ENCODE measurements at places on chromosomes 12 and 14. TPM values are rescaled to one million over a fixed set of nuclear protein-coding genes. Genes with fewer than 3 reads are reported as not detected.

DNA sequence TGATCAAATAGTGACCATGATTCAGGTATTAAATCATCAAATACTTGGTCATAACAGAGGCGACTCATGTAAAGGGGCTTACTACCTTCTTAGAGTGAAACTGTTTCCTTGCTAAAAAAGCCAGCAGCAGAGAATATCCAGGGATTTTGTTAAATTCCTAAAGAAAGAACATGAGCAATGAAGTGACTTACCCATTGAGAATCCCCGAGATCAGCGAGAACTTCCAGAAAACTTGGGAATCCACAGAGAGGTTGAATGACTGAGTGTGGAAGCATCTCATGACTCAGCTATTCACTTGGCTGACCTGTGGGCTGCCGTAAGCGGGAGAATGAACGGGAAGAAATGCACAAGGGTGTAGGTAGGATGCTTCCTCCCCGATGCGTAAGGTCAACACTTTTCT lies 85.3 kb upstream of the KCNA1 start:
- no peak for DNase-seq

DNA sequence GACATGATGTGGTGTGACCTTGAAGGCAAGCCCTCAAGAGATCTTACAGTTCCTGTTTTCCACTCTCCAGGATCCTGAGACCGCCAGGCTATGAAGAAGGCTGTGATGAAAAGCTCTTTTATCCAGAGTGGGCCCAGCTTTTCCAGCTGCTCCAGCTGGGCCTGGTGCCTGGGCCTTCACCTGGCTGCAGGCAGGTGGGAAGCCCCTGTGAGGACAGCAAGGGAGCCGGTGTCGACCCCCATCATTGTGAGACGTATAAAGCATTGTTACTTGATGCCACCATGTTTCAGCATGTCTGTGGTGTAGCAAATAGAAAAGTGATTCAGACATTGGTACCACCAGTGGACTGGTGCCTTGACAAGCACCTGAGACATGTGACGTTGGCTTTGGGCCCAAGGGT lies 190.2 kb downstream of the KIF26A start:
- DNase-seq = peak; percentile 20

DNA sequence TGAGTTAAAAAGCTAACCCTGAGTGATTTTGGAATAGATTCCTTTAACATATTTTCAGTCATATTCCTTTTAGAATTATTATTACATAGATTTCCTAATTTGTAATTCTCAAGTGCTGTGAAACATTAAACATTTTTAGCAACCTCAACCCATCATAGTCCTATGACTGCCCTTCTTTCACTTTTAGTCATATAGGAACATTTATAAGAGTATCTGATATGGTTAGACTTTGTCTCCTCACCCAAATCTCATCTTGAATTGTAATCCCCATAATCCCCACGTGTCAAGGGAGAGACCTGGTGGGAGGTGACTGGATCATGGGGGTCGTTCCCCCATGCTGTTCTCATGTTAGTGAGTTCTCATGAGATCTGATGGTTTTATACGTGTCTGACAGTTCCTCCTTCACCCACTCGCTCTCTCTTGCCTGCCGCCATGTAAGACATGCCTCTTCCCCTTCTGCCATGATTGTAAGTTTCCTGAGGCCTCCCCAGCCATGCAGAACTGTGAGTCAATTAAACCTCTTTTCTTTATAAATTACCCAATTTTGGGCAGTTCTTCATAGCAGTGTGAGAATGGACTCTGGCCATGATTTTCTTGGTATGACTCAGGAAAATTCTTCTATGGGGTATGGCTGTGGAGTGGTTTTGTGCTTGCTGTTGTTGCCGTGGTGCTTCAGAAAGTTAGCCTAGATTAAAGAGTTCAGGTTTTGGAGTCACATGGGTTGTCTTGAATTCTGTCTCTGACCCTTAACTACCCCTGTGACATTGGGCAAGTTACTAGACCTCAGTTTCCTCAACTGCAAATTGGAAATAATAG lies 83.9 kb downstream of the FUT8 start:
- no peak for DNase-seq

GRCh38 chr12:123951467-123951866 lies 21.2 kb downstream of the CCDC92 start:
- DNase-seq = no peak

CLEC2A gene
- total RNA-seq = 0.87 TPM

DNA sequence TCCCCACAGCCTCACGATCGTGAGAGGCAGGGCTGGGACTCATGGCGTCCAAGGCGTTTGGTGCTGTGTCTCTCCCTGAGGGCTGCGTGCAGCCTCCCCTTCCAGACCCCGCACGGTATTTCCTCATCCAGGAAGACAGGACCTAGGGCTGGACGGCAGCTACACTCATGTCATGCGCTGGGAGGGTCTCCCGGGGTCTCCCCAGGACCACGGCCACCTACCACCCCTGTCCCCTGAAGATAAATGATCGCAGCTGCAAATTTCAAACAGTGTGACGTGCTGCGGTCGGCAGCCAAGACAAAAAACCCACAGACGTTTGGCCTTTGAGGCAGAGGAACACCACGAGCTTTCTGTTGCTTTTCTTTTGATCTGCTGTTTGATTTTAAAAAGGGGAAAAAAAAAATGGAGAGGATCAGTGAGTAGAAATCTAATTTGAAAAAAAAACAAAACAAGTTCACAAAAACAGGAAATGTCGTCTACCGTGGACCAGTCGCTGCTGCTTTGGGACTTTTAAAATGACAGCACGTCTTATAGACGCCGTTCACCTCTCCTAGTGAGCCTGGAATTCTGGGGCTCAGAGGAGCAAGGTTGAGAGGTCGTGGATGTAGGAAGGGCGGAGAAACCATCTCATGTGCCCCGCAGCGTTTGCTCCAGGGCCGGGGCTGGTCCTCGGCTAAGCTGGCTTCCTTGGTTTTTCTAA lies 237.6 kb downstream of the SLC41A2 start:
- DNase-seq = no peak

GRCh38 chr12:124661341-124661740 lies 93.9 kb upstream of the NCOR2 start:
- no peak for DNase-seq

GRCh38 chr12:30134229-30134628 lies 350.5 kb upstream of the TMTC1 start:
- DNase-seq = peak; percentile 56

LMO3 gene
- 3.2 TPM for total RNA-seq

DNA sequence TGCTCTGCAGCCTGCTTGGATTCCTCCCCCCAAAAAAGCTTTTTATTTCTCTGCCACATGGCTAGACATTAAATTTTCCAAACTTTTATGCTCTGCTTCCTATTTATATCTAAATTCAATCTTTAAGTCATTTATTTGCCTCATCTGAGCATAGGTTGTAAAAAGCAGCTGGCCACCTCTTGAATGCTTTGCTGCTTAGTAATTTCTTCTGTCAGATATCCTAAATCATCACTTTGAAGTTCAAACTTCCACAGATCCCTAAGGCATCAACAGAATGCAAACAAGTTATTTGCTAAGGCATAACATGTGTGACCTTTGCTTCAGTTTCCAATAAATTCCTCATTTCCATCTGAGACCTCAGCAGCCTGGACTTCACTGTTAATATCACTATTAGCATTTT lies 209.6 kb downstream of the FSCB start:
- DNase-seq = no peak

GRCh38 chr12:104742551-104743201 lies 215.4 kb downstream of the SLC41A2 start:
- DNase-seq = no peak

DNA sequence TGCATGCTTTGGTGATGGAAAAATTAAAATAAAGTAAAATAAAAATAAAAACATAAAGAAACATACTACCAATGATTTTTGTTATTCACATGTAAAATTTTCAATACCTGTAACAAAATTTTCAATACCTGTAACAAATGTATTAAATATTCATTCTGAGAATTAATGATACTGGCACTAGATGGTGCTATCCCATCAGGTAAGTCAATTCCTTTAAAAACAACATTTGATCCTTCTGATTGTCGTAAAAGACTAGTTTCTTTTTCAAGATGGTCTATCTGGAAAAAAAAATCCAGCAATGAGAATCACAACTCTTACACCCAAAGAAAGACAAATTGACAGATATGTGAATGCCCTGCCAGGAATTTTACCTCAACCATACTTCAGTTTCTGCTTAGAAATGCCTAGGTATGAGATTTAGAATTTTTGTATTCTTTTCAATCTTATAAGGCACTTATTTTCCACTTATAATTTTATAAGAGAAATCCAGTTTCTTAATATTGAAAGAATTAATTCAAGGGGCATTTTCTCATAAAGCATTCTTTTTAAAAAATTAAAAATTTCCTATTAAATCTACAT lies 30.7 kb downstream of the CEP290 start:
- no peak for DNase-seq

DNA sequence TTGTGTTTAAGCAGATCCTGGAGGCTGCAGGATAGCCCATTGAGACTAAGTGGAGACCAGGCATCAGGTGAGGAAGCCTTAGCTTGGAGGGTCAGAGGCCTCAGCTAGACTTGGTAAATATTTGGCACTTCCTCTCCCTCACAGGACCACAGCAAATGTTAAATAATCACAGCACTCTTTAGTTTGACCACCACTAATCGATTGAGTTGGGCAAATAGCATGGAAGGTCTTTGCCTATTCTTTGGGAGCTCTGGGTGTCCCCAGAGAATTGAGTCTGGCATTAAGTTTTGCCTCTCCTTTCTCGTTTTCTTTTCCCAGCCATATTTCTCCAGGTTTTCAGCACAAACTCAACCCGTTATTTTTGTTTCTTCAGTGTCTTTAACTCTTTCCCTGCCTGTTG lies 61.4 kb downstream of the ETV6 start:
- no peak for DNase-seq

ADAM21 gene
- not detected for total RNA-seq

PYGL gene
- 58.0 TPM for total RNA-seq

GRCh38 chr14:95961481-95961880 lies 77.7 kb upstream of the C14orf132 start:
- DNase-seq = no peak

- no peak for DNase-seq
These were observed 63.8 kb downstream of the CDC42BPB start for GRCh38 chr14:102993523-102993922.

TAS2R13 gene
- 1.7 TPM for total RNA-seq

DNA sequence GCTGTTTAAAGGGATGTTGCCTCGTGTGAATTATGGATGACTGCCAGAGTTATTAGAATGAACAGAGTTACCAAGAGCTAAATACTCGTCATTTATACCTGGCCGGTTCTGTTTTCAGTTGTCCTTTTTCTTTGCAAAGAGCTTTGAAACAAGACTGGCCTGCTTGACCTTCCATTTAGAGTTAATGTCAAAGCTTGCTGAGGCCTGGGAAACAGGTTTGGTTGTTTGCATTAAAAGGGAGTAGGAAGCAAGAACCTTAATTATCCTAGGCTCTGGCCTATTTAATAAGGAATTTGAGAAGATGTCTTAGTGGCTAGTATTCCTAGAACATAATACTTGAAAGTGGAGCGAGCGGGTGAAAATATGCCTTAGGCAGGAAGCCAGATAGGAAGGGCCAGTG lies 233.3 kb downstream of the CACNA1C start:
- DNase-seq = no peak

YEATS4 gene
- total RNA-seq = 31.2 TPM

CD27 gene
- 0.44 TPM for total RNA-seq

DNA sequence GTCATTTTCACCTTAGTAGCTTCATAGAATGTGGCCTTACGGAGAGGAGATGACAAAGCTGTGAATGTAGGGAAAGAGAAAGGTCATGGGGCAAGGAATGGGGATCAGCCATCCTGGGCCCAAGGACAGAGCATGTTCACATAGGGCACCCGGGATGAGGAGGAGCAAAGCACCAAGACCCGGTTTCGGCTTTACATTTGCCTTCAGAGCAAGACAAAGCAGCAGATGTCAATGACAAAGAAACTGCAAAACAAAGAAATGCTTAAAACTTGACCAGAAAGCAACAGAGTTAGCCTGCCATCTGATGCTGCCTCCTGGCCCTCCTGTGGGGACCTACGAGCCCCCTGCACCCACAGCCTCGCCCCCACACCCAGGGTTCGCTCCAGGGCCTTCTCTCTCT lies 249.2 kb downstream of the SLC41A2 start:
- no peak for DNase-seq

CATSPERB gene
- total RNA-seq = not detected

- no peak for DNase-seq
These were observed 73.8 kb downstream of the DIO3 start for GRCh38 chr14:101634850-101635748.

GRCh38 chr14:99524804-99525698 lies 43.8 kb downstream of the CCNK start:
- peak; percentile 81 for DNase-seq

DNA sequence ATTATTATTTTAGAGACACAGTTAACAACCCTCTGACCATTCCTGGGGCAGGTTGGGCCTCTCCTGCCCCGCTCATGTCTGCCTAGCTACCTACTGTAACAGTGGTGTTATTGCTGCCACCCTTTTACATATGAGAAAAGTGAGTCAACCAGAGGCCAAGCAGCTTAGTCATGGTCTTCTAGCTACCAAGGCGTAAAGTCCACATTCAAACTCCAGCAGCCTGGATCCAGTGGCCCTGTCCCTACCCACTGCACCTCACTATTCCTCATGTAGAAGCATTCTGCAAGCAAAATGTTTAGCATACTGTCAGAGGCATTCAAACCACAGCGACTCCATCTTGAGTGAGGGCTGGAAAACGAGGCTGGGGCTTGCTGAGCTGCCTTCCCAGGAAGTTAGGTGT lies 95.8 kb downstream of the SLC15A4 start:
- DNase-seq = no peak

DNA sequence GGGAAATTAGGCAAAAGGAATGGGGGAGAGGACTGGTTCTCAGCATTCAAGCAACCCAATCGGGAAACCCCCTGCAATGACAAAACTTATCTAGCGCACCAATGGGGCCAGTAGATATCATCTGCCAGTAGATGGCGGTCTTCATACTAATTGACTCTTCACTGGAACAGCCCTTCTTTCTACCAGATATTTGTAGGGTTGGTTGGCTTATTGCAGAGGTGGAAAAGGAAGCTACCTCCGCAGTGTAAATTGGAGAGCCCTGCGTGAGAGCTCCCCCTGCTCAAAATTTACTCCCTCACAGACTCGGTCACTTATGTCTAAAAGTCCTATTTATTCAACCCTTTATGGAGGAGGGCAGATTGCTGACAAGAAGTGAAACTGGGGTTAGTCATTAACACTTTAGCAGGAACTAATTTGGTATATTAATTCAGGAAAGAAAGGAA lies 166.1 kb upstream of the CCND2 start:
- DNase-seq = peak; percentile 89

DNA sequence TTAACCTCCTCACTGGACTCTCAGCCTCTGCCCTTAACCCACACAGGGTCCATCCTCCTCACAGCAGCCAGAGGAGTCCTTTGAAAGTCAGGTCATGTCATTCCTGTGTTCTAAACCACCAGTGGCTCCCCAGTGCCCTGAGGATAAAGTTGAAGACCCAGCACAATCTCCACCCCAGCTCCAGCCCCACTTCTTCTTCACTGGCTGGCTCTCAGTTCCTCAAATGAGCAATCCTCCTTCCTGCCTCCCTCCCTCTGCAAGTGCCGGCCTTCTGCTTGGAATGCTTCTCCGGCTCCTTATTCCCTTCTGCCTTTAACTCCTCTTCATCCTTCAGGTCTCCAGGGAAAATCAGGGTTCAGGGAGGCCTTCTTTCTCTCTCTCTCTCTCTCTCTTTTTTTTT lies 32.0 kb upstream of the SPPL3 start:
- DNase-seq = no peak

GRCh38 chr14:64795211-64795610 lies 84.5 kb downstream of the SPTB start:
- DNase-seq = no peak

GRCh38 chr14:61663312-61663979 lies 31.9 kb upstream of the HIF1A start:
- no peak for DNase-seq
